ENCODE measurements at places on chromosomes 16 and 17.
A peak's percentile ranks its signal among the peaks of the same experiment; 100 is the strongest.

DNA sequence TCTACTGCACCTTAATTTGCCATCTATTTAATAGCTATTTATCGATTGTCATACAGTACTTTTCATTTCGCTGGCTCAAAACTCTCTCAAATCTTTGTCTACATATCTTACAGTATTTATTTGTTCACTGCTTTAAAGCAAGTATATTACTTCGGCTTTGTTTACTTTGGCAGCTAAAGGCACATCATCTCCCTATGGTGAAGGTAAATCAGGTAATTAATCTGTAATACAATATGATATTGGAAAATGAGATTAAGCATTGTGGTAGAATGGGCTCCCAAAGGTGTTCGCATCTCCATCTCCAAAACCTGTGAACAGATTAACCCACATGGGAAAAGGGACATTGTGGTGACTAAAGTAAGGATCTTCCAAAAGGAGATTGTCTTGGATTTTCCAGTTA, 6.5 kb downstream of the TMEM170A start:
- DNase-seq: no peak

- peak; percentile 60 for DNase-seq
Observed at GRCh38 chr16:65414284-65414984, 292.6 kb upstream of the CDH11 start.

- no peak for DNase-seq
Observed at GRCh38 chr16:12329246-12329995, 352.9 kb downstream of the SNX29 start.

GRCh38 chr16:89246903-89247733, 29.6 kb downstream of the ZNF778 start:
- DNase-seq: peak; percentile 92

DNA sequence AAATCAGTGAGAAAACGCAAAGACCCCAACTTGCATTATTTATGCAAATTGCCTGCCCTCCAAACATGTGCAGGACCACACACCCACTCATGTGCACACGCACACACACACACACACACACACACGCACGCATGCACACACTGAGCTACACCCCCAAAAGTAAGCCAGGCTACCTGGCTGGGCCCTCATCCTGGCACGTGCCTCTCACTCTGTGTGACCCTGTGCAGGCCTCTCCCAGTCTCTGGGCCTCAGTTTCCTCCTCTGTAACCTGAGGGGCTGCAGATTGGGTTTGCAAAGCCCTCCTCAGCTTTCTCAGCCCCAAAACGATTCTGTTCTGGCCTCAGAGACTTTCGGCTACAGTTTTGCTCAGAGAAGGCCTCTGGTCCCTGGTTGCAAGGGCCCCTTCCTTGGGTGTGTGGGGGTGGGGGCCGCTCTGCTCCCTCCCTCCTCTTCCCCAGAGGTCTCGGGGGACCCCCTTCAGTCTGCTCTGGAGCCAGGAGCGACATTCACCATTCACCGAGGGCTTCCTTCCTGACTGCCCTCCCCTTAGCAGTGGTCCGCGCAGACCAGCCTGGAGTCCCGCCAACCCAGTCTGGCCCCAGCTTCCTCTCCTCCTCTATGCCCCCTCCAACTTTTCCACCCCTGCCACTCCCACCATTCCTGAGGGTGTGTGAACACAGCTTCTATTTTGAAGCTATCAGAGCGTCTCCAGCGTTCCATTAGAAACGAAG, 5.4 kb upstream of the PIK3R6 start:
- no peak for DNase-seq

GRCh38 chr17:7448461-7448860, 3.6 kb downstream of the CHRNB1 start:
- no peak for DNase-seq

- peak; percentile 45 for DNase-seq
Observed at GRCh38 chr16:77437859-77438258, 3.0 kb upstream of the ADAMTS18 start.

- no peak for DNase-seq
Observed at GRCh38 chr16:31355431-31356100, 590 bp downstream of the ITGAX start.

DNA sequence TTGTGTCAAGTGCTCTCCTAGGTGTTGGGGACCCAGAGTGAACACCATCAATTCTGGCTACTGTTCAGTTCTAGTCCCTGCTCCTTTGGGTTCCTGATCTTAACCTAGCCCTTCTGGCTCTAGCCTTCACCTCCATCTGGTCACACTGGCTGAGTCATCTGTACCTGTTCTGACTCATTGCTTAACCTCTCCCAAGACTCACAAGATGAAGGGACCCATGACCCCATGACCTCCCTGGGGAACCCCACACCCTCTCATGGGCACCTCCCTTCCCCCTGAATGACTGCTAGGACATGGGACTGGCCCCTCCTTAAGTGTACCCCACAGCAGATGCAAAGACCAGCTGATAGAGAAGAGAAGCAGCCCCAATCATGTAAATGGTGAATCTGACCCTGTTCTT, 345.8 kb upstream of the CDH5 start:
- DNase-seq: no peak

DNA sequence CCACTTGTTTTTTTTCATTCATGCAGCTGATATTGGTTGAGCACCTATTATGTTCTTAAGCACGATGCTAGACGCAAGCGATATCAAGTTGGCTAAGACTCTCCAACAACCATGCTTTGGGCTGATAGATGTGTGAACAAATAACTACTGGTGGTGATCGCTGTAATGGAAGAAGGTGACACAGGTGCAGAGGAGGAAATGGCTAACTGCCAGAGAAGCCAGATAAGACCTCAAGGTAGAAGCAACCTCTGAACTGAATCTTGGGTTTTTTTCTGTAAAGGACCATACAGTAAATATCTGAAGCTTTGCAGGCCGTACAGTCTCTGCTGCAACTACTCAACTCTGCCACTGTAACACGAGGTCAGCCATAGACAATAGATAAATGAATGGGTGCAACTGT, 97.9 kb downstream of the C17orf67 start:
- no peak for DNase-seq

DNA sequence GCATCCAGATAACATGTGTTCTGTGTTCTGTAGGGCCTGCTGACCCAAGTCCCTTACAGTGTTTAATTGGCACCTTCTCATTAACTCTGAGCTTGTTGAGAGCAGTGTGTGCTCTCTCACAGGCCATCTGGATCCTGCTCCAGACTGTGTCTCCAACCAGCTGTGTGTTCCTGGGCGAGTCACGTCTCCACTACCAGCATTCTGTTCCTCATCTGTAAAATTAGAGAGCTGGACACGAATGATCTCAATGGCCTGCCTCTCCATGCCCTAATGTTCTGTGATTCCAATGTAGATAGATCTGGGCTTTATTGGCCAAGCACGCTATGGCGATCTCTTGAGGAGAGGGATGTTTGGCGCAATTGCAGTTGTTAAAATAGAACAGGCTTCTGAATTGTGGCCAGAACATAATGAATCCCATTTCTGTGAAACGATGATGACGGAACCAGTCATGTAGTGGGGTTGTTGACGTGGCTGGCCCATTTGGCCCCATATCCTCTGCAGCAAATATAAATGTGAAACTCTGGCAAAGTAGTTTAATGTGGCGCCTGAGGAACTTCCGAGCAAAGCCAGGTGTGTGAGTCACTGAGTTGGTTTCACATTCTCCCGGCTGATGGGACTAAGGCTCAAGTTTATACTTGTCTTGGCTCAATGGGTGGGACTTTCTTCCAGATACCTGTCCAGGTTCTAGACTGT, 22.2 kb downstream of the TBX4 start:
- no peak for DNase-seq

- DNase-seq: peak; percentile 87
Observed at GRCh38 chr17:17440010-17440843, 36.6 kb upstream of the MED9 start.

GRCh38 chr17:60315650-60316049, 76.3 kb downstream of the USP32 start:
- no peak for DNase-seq

GRCh38 chr16:56742030-56742984, 12.4 kb downstream of the NUP93 start:
- DNase-seq: peak; percentile 72

DNA sequence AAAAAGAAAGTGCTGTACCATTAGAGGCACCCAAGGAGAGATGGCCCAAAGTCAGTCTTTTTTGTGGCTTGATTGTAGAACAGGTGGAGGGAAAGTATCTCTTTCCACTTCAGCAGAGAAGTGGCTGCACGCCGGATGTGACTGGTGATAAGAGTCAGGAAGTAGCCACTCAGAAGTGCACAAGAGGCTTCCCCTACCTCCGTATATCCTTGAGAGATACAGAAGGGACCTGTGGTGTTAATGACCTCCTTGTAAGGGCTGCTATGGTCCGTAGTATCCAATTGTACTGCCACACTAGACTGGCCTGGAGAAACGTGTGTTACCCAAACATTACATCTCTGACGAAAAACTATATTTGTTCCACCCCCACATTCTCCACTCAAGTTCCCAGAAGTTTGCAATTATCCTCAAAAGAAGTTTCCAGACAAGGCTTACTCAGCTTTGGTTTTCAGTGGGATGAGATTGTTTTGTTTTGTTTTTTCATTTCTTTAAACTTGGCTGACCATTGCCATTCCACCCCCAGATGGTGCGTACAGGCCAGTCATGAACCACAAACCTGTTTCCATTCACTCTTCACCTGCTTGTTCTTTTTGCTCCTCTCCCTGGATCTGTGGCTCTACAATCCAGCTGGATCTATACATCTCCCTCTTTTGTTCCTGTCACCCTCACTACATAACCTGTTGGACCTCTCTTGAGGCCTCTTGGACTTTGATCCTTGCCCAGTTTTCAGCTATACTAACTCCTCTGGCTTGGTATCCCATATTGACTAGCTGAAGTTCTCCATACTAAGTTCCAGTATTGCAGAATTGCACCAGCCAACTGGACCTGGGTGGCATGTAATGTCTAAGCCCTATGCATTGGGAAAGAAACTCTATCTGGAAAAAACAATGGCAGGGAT, 20.7 kb upstream of the MED13 start:
- peak; percentile 56 for DNase-seq

DNA sequence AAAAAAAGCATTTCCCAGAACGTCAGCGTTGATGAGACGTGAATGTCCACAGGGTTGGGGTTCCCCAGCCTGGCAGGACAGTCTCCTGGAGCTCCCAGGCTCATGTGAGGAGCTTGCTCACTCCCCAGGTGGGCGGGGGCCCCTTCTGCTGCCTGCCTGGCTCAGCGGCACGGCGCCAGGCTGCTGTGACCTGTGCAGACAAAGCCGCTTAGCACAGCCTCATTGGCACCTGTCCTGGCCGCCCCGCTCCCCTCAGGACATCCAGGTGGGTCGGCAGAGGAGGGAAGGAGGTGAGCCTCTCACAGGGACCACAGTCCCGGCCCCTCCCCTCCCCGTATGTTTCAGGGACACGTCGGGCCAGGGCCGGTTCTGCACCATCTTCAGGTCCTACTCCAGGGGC, 12.9 kb upstream of the WFIKKN1 start:
- no peak for DNase-seq

GRCh38 chr17:2082003-2082781, 27.3 kb downstream of the HIC1 start:
- DNase-seq: no peak

DNA sequence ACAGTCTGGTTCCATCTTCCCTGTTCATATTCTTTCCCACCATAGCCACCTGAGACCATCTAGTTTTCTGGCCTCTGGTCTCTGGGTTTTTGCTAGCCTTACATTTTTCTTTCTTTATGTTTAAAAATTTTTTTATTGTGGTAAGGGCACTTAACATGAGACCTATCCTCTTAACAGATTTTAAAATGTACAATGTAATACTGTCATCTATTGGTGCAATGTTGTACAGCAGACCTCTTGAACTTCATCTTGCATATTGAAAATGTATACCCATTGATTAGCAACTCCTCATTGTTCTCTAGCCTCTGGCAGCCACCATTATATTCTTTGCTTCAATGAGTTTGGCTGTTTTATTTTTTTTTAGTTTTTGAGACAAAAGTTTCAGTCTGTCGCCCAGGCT, 39.2 kb downstream of the ITGAM start:
- no peak for DNase-seq

DNA sequence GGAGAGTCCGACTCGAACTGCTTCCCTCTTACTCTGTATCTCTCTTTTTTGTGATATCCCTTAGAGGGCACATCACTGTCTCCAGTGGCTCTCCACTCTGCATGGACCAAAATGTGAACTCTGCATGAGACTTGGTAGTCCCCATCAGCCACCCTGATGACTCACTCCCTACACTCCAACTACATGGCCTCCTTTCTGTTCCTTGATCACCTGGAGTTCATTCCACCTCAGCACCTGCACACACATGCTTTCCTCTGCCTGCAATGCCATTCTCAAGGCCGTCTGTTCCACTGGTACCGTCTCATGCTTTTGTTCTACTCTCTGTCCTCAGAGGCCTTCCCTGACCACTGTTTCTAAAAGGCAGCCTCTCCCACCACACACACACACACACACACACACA, 109.3 kb downstream of the DNAH9 start:
- DNase-seq: no peak

GRCh38 chr17:10059684-10060211, 138.7 kb downstream of the GAS7 start:
- DNase-seq: peak; percentile 19

Data from astrocyte of the hippocampus (primary cell).